ENCODE measurements at places on chromosomes 6 and 20. TPM values are rescaled to one million over a fixed set of nuclear protein-coding genes. Genes with fewer than 3 reads are reported as not detected.
A peak's percentile ranks its signal among the peaks of the same experiment; 100 is the strongest.

The TMEM217 gene
- total RNA-seq = 12.4 TPM

The ADIG gene
- not detected for total RNA-seq

The MYL9 gene
- 3.7 TPM for total RNA-seq

The PACRG gene
- 0.17 TPM for total RNA-seq

The PI3 gene
- not detected for total RNA-seq

The TINAG gene
- total RNA-seq = not detected

The NHSL1 gene
- total RNA-seq = 78.7 TPM

DNA sequence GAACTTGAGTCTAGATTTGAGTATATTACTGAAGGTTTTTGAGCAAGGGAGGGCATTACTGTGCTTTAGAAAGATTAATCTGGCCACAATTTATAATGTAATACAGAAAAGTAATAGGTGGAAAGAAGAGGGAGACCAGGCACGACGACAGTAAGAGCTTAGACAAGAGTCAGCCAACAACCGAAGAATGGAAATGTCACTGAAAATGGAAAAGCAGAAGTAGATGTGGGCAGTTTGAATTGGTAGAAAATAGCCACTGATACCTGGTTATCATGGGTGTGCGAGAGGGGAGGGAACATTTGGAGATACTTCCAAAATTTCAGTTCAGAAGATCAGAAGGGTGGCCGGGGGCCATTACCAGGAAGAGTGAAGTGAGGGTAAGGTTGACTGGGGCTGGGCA, 339.1 kb downstream of the UTRN start:
- no peak for DNase-seq

- peak; percentile 3 for DNase-seq
Observed at GRCh38 chr20:137668-138490, 4.5 kb upstream of the DEFB126 start.

DNA sequence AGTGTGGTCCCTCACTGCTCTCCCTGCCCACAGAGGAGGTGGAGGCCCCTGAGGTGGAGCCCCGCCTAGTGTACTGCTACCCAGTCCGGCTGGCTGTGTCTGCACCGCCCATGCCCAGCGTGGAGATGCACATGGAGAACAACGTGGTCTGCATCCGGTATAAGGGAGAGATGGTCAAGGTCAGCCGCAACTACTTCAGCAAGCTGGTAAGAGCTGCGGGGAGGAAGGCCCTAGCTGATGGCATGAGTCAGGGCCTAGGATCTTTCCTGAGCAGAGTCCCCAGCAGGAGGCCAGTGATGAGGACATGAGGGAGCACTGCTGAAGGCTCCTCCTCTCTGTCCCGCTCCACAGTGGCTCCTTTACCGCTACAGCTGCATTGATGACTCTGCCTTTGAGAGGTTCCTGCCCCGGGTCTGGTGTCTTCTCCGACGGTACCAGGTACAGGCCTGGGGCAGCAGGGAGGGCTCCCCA, 11.2 kb downstream of the PCIF1 start:
- DNase-seq = no peak

GRCh38 chr20:658202-658601, 5.2 kb upstream of the SRXN1 start:
- no peak for DNase-seq

- peak; percentile 78 for DNase-seq
Observed at GRCh38 chr6:113893866-113894265, 36.7 kb downstream of the MARCKS start.

GRCh38 chr6:111015389-111016124, 33.7 kb downstream of the RPF2 start:
- no peak for DNase-seq

DNA sequence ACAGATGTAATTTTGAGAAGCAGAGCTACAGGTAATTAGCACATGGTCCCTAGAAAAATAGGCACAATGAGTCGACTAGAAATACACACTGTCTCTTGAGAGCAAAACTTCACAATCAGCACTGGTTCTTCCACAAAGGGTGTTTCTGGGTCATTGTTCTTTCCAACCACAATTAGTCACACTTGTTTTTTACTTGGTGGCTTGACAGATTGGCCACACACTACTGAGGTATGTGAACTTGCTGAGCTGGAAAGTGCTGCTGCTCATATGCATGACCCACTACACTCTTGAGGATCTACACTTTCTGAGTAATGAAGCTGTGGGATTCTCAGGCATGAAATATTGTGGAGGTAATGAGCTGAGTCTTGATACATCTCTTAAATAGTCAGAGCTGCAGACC, 347.7 kb downstream of the BCKDHB start:
- peak; percentile 77 for DNase-seq

GRCh38 chr6:137097526-137097925, 52.8 kb upstream of the IL20RA start:
- DNase-seq = no peak
